Fibroblast of lung (primary cell): ENCODE measurements at places on chromosomes 1 and 21.

DNA sequence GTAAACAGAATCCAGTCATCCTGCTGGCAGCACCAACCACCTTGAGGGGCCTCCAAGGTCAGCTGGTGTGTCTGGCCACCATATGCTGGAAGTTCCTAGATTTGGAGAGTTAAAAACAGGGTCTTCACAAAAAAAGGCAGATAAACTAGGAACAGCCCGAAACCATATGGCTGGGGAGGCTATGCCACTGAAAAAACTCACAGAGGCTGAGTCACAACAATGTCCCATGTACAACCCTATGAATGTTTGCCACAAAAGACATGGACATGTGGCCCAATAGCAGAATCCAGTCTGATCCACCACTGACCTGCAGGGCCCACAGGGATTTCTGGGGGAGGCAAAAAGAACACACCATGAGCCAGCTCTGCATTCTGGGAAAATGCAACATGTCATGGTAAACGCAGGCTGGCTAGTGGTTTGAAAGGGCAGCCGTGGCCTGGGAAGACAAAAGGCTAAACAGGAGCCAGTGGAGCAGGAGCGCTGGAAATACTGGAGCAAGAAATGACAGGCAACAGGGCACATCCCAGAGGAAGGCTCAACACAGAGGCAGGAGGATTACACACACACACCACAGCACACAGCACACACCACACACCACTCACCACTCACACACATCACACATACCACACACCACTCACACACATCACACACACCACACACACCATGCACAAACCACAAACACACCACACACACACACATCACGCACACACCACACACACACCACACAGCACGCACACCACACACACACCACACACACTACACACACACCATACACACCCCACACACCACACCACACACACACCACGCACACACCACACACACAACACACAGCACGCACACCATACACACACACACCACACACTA lies 55.4 kb downstream of the HSF2BP start:
- peak; percentile 71 for DNase-seq

GRCh38 chr1:81551946-81552345 lies 248.8 kb upstream of the ADGRL2 start:
- peak; percentile 6 for DNase-seq

DNA sequence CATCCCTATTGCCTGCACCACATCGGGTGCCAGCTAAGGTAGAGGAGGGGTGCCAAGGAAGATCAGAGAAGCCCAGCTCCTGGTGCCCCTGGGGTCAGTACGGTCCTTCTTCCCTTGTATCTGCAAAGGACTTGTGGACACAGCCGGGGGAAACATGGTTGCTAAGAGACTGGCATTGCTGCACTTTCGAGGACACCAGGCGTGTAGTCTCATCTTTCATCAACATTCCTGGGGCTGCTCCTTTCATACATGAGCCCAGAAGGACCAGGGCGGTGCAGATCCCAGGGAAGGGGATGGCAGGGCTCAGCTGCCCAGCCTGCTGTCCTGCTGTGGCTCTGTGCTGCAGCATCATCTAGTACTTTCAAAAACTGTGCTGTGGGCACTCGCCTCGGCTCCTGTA lies 61.0 kb downstream of the RUNX1 start:
- DNase-seq: no peak

GRCh38 chr1:83705091-83705490 lies 293.8 kb downstream of the TTLL7 start:
- peak; percentile 52 for DNase-seq

GRCh38 chr1:12135612-12136011 lies 31.2 kb upstream of the TNFRSF1B start:
- DNase-seq: no peak

DNA sequence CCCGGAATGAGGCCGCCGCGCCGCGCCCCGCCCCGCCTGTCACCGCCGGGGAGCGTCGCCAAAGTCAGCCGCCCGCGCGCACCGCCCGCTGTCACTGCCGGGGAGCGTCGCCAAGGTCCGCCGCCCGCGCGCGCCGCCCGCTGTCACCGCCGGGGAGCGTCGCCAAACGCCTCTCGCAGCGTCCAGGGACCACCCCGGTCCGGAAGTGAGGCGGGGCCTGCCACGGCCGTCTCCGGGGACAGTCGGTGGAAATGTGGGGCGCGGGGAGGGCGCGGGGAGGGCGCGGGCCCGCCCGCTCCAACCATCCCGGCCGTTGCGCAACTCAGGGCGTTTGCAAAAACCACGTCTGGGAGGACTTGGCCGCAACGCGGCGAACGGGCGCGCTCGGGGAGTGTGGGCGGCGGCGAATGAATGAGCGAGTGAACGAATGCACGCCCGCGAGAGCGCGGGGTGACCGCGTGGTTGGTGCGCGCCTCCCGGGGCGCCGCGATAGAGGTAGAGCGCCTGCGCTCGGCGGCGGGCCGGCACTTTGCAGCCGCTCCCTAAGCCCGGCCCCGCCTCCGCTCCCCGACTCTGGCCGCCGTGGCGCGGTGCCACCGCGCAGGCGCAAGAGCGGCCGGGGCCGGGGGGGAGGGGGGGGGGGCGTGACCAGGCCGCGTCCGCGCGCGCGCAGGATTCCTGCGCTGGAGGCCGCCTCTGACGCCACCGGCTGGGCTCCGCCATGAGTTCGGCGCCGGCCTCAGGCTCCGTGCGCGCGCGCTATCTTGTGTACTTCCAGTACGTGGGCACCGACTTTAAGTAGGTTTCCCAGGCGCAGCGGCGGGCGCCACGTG lies at the start of the genes ACAP3 and PUSL1:
Gene ACAP3, minus strand, starts transcription at position 8 of the 833 bp plus-strand sequence. CDS start 115 bp downstream, outside the sequence.
Gene PUSL1, plus strand, starts transcription at position 675 of the 833 bp plus-strand sequence. Its CDS starts 47 bp downstream, at position 722.
- DNase-seq: peak; percentile 96

DNA sequence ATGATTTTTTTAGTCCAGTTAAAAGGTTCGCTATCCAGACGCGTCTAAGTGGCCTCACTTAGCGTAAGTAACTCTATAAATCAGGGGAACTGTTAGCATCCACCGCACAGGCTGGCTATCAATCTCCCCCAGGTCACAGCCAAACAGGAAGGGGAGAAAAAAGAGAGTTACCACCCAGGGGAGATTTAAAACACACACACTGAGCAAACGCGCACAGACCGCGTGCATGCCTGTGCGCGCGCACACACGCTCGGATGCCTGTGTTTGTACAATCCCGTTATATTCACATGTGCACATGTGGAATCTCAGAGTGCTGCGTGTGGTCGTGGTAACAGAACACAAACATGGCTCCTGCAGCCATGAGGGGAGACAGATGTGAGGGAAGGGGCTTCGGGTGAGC lies 125.4 kb downstream of the CASZ1 start:
- DNase-seq: no peak

DNA sequence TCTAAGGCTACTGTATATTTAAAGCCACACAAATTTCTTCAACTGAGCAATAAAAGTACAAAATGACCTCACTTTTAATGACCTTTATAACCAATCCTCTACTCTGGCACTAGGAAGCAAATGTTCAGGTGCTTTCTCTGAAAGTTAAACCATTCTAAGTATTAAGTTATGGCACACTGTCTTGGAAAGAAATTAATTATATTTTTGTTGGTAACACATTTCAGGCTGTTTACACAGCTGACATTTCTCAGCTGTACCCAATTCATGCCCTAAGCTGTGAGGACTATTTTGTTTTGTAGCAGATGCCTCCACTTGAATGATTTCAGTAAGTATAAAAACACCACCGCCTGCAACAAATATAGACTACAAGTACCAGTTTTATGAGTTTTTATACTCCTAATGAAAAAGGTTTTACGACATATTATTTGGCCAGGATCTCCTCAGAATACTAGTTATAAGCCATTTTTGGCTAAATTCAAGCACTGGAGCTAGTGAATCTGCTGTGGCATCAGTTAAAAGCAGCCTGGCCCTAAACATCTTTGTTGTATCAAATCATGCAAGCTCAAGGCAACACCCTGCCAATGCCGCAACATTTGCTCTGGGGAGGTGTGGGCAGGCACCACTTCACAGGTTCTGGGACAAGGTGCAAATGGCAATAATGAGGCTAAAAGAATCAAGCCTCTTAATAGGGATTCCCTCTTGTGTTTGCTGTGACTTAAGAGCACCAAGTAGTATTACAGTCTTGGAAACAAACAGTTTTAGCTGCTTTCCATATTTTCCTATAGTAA lies 228.4 kb upstream of the DMRTA2 start:
- DNase-seq: no peak

DNA sequence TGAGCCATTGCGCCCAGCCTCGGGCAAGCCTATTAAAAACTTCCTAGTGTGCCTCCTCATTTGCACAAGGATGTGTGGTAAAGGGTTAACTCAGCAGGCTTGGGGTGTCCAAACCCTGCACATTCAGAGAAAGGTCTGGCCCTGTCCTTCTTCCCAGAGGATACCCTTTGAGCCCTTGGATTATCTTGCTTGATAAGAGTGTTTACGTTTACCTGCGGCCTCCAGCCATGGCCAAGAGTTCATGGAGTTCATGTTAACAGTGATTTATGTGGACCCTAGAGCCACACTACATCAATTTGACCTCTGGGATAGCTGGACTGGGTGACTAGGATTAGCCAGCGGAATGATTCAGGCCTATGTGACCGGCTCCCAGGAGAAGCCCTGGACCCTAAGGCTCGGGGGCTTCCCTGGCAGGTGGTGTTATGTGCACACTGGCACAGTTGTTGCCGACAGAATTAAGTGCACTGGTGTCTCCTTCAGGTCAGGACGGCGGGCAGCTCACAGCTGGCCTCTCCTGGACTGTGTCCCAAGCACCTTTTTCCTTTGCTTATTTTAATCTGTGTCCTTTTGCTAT lies 7.7 kb upstream of the TCP10L start:
- no peak for DNase-seq

GRCh38 chr1:25893116-25893515 lies 13.1 kb downstream of the STMN1 start:
- no peak for DNase-seq

GRCh38 chr21:17981060-17981740 lies 162.0 kb upstream of the C21orf91 start:
- DNase-seq: no peak

- DNase-seq: peak; percentile 36
Observed at GRCh38 chr1:117836069-117836468, 93.4 kb downstream of the GDAP2 start.

DNA sequence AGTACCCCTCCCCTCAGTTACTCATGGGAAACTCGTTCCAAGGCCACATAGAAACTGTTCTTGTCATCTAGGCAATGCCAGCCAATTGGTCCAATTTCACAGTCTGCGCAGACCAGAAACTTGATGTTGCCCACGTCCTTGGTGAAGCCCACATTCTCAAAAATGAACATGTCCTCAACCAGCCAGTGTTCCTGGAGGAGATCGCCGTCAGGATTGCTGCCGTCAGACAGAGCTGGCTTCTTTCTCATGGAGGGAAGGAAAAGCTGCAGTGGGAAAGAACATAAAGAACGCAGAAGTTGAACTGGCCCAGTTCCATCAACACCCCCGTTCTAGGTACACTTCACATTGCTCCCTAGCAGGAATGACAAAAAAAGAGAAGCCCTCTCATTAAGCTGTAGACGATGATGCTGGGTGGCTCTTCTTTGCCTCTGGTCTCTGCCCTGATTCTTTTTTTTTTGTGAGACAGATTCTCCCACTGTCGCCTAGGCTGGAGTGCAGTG lies 7.9 kb downstream of the RABIF start:
- DNase-seq: no peak

GRCh38 chr1:160705742-160706141 lies 5.9 kb downstream of the CD48 start:
- DNase-seq: no peak

- DNase-seq: no peak
Observed at GRCh38 chr1:107787299-107787698, 177.7 kb downstream of the VAV3 start.

DNA sequence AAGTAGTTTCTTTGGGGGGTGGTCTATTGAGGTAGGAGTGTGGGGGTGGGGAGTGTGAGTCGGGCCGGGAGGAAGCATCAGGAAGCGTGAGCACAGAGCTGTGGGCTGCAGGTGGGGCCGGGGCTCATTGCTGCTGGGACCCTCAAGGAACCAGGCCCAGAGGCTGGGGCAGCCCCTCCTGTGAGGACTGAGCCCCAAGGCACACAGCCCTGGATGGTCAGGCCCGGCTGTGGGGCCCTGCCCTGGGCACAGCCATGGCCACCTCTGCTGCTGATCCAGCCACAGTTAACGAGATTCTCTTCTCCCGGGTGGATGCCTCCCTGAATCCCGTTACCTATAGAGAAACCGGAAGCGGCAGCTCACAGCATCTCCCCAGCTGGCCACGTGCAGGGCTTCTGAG lies 22.9 kb upstream of the SUMO3 start:
- DNase-seq: no peak

GRCh38 chr21:14968029-14968428 lies 96.8 kb downstream of the NRIP1 start:
- peak; percentile 73 for DNase-seq

DNA sequence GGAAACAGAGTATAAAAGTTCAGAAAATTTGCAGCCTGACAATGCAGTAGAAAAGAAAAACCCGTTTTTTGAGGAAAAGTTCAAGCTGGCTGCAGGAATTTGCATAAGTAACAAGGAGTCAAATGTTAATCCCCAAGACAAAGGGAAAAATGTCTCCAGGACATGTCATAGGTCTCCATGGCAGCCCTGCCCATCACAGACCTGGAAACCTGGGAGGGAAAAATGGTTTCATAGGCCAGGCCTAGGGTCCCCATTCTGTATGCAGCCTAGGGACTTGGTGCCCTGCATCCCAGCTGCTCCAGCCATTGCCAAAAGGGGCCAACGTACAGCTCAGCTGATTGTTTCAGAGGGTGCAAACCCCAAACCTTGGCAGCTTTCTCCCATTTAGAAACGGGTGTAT lies 3.6 kb upstream of the KCNT2 start:
- no peak for DNase-seq

GRCh38 chr1:202691816-202692215 lies 18.4 kb downstream of the SYT2 start:
- no peak for DNase-seq

DNA sequence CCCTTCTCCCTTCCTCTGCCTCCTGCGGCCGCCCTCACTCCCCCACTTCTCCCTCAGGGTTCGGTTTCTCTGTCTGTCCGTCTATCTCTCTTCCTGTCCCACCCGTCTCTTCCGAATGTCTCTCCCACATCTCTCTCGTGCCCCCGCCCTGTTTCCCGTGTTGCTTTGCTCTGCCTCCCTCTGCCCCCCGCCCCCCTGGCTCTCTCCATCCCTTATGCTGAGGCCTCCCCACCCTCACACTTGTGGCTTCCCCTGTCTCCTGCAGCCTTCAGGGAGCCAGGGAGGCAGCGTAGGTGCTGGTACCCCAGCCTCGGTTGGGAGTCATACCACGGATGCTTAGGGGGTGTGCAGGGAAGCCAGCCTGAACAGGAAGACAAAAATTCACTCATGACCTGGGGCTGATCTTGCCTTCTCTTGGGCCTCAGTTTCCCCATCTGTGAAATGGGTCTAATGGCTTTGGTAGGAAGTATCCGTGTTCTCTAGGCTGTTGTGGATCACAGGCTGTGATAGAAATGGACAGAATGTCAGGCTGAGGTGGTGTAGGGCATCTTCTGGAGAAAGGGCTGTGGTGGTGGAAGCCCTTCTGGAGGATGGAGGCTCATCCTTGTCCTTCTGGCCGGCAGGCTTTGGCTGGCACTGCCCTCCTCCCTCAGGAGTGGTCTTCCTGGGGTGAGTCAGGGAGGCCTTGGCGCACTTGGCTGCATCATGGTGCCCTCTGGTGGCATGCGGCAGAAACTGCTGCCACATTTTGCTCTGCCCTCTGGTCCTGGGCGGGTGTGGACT lies 55.5 kb downstream of the FOXO6 start:
- peak; percentile 62 for DNase-seq
